ENCODE measurements at places on chromosomes 5 and 9.

DNA sequence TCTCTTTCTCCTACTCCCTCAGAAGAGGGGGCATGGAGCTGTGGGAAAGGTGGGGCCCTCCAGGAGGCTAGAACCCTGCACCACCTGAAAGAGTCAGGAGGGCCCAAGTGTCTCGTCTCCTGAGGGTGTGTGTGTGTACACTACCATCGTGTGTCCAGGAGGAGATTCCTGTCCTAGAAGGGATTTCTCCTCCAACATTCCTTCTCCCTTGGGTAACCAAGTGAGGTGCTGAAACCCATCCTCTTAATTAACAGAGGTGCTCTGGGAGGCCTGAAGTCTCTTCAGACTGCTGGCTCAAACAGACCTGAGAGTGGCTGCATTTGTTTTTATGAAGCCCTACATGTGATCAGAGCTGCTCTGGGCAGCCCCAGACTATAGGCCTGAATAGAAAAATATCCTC is 61.1 kb upstream of the FAM169A start:
- DNase-seq, result no peak

GRCh38 chr5:128169401-128170017 is 85.9 kb downstream of the SLC12A2 start:
- no peak for DNase-seq

GRCh38 chr5:65474130-65474711 is 7.5 kb downstream of the ADAMTS6 start:
- no peak for DNase-seq

DNA sequence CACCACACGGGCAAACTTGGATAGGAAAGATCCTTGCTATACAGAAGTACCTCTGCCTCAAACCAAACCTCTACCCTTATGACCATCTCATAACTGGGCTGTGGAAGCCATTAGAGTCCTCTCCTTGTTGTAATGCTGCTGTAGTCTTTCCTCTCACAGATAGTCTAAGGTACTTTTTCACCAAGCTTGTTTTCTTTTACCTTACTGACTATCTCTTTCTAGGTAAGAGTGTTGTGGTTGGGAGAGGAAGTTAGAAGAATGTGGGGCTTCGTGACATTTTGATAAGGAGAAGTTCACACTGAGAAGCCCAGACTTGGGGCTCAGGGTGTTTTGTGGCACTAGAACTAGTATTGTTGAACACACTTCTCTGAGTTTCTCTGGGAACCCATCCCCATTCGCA is 8.9 kb downstream of the CFAP95 start:
- no peak for DNase-seq

GRCh38 chr5:146313027-146313426 is 25.6 kb upstream of the POU4F3 start:
- DNase-seq, result no peak

DNA sequence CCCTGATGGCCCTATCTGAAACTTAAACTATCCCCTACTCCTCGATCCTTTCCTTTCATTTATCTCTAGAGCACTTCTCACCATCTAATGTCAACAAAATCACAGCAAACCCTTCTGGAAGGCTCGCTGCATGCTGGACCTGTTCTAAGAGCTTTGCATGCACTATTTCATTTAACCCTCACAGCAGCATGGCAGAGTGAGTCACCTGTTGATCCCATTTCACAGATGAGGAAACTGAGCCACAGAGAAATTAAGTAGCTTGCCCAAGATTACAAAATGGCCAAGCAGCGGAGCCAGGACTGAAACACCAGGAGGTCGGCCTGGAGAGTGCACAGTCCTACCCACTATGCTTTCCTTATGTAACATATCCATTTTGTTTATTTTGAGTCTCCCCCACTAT is 93.1 kb downstream of the ZNF622 start:
- no peak for DNase-seq

- no peak for DNase-seq
Measured at GRCh38 chr5:143836161-143836725, 24.3 kb downstream of the HMHB1 start.

- no peak for DNase-seq
Measured at GRCh38 chr9:124344291-124345050, 70.8 kb downstream of the PSMB7 start.

GRCh38 chr5:11851965-11852716 is 52.1 kb downstream of the CTNND2 start:
- no peak for DNase-seq

DNA sequence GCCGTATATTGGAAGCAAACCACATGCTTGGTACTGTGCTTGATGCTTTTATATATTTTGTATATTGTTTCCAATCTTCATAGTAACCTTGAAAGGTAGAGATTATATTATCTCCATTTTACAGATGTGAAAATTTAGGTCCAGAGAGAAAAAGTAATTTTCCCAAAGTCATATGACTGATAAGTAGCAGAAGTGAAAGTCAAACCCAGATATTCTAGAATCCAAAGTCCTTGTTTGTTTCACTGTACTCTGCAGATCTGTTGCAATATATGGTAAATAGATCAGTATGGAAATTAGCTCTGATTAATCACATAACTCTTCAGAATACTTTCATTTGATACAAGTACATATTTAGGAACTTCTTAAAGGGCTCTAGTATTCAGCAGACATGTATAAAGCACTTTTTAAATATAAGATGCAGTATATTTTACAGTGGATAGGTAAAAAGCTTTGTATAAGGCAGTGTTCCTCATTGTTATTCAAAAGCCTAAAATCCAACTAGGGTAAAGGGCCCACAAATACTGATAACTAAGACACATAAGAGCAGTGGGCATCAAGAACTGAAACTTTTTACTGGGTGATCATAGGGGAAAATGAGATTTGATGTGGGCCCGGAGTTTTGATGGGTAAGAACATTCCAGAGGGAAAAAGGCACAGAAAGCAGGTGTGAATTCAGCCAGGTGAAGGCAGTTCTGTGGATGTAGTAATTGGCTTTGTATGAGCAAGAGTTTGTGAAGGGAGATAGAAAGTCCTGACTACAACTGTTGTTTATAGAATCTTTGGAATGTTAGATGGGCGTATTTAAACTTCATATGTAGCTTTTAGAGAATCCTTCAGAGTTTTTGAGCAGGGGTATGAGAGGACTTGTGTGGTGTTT is 25.0 kb downstream of the NDFIP1 start:
- DNase-seq, result no peak

- no peak for DNase-seq
Measured at GRCh38 chr9:131657037-131657377, 82.9 kb downstream of the RAPGEF1 start.

DNA sequence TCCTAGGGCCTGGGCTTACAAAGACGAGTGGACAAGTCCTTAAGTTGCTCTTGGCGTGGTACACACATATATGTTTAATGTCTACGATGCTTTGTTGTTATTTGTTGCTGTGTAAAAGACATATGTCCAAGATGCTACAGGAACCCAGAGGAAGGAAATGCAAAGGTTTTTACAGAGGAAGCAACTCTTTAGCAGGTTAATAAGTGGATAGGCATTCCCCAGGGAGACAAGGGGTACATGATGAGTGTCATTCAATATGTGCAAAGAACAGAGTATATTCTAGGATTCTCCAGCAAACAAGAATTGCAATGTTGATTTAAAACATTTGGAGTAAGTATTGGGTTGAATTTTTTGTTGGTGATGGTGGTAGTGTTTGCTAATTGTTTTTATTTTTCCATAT is 92.1 kb downstream of the PIP5K1B start:
- no peak for DNase-seq

Data from foreskin keratinocyte (primary cell).